Peyer's patch (tissue), 4 donors: ENCODE measurements at places on chromosomes 7 and 10. TPM values are rescaled to one million over a fixed set of nuclear protein-coding genes. Genes with fewer than 3 reads are reported as not detected.

DNA sequence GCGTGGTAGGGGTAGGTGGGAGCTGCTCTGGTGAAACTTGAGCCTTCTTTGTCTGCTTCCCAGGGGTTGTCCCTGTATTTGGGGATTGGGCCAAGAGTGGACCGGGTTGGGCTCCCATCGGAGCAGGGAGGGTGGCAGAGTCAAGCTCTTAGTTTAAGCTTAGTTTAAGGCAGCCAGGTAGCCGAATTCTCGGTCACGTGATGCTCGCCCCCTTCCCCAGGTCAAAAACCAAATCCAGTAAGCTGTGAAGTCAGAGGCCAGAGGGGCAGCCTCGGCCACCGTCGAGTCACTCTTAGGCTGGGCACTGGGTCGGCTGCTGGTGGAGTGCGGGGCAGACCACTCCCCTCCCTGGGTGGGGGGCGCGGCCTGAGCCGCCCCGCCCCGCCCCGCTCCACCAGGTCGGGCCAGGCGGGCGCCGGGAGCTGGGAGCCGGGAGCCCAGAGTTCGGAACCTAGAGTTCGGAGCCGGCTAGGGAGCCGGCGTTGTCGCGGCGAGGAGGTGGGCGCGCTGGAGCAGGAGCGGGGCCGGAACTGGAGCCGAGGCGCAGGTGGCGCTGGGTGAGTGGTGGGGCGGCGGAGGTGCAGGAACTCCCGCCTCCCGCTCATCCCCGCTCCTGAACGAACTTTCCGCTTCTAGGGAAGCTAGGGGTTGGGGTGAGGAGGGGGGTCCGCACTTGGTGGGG is 2.8 kb upstream of the LZTS2 start:
- peaks cover 12% of the 10 kb centered on the region for H3K4me1 ChIP-seq
- H3K4me3 ChIP-seq: peak overlapping the region; percentile 96
- peak; percentile 71 for DNase-seq

GRCh38 chr10:131874991-131875451 is 25.8 kb upstream of the PPP2R2D start:
- no peak overlapping the region for H3K27ac ChIP-seq
- no peaks in the 10 kb centered on the region for H3K27me3 ChIP-seq
- no peaks in the 10 kb centered on the region for H3K36me3 ChIP-seq
- H3K4me1 ChIP-seq: no peaks in the 10 kb centered on the region
- no peak overlapping the region for H3K4me3 ChIP-seq

DNA sequence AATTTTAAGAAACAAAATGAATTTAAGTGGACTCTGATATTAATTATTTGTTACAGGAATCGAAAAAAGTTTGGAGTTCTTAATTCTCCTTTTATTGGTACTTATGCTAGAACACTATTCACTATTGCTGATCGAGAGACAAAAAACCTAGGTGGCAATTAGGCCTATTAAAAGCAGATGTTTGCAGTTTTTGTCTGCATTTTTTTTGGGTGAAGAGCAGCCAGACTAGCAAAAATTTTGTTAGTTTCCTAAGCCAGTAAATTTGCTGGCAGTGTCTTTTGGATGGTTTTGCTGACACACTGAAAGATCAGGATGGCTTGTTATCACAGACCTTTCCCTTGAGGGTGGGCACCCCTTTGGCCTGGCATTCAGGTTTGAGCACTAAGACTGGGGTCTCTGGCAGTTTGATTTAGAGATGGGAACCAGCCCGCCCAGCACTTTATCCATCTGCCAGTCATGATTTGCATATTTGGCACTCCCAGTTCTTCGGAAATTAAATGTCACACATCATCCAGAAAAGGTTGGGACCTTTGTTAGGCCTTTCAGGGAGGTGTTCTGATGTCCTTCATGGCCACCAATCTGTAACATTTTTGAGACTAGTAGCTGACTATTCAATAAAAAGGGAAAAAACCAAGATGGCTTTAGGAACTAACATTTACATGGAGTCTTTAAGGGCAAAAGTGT is 57.3 kb downstream of the INPP5F start:
- no peak for DNase-seq
- H3K4me1 ChIP-seq: no peaks in the 10 kb centered on the region
- H3K36me3 ChIP-seq: no peaks in the 10 kb centered on the region
- no peak overlapping the region for H3K27ac ChIP-seq
- H3K27me3 ChIP-seq: no peaks in the 10 kb centered on the region

DNA sequence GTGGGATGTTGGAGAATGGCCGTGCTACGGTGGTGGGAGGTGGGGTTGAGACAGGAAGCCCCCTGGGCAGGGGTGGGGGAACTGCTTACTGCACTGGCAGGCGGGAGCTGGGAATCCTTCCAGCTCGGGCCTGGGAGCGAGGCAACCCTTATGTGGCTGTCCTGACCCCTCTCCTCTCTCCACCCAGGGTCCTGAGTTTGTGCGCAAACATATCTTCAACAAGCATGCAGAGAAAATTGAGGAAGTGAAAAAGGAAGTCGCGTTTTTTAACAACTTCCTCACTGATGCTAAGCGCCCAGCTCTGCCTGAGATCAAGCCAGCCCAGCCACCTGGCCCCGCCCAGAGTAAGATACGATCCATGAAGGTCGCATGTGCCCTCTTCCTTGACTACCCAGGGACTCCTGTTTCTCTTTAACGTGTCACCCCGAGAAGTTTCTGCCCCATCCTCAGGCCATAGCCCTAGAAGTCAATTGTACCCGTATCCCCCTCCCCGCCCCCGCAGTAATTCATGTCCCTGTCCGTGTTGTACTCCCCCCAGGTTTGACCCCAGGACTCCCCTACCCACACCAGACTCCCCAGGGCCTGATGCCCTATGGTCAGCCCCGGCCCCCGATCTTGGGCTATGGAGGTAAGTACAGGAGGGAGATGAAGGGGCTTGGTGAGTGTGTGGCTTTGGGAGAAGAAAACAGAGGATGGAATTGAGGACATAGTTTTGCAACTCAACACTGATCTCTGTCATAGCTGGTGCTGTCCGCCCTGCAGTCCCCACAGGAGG is 1.8 kb downstream of the UFSP1 start:
- peaks cover 29% of the 10 kb centered on the region for H3K4me1 ChIP-seq
- no peaks in the 10 kb centered on the region for H3K36me3 ChIP-seq
- H3K4me3 ChIP-seq: peak overlapping the region; percentile 57
- peak overlapping the region; percentile 58 for H3K27ac ChIP-seq
- no peaks in the 10 kb centered on the region for H3K27me3 ChIP-seq
- no peak for DNase-seq

DNA sequence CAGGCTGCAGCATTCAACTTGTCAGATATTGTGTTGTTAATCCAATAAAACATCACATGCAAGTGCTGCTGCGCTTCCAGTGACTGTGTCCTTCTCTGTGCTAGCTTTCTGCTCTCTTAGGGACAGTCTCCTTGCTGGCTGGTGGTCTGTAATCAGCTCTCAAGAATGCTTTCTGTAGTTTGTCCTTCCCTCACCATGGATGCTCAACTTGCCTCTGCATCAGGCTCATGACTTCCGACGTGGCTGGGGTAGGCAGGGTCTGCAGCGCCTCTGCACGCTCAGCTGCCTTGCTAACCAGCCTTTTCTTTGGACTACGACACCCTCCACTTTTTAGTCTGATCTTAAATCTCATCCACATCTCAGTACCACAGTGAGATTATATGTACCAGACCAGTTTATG is 58.3 kb downstream of the MMRN2 start:
- H3K4me1 ChIP-seq: no peaks in the 10 kb centered on the region
- H3K27ac ChIP-seq: no peak overlapping the region
- DNase-seq: no peak
- no peaks in the 10 kb centered on the region for H3K36me3 ChIP-seq
- no peak overlapping the region for H3K4me3 ChIP-seq

DNA sequence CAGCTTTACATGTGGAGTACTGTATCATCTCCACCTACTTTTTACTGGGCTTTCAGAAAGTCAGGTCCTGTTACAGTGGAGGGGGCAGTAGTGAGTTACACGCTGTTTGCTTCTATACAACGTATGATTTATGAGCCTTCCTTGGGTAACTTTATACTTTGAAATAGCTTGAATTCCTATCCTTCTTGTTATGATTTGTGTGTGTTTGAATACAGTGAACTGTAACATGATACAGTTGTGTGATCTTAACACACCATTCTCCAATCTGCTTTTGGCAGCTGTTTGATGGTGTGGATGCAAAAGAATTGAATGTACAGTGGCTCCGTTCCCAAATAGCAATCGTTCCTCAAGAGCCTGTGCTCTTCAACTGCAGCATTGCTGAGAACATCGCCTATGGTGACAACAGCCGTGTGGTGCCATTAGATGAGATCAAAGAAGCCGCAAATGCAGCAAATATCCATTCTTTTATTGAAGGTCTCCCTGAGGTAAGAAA is 41.7 kb downstream of the SP8 start:
- no peaks in the 10 kb centered on the region for H3K4me1 ChIP-seq
- H3K4me3 ChIP-seq: no peak overlapping the region
- no peak overlapping the region for H3K27ac ChIP-seq
- no peaks in the 10 kb centered on the region for H3K27me3 ChIP-seq
- H3K36me3 ChIP-seq: no peaks in the 10 kb centered on the region

DNA sequence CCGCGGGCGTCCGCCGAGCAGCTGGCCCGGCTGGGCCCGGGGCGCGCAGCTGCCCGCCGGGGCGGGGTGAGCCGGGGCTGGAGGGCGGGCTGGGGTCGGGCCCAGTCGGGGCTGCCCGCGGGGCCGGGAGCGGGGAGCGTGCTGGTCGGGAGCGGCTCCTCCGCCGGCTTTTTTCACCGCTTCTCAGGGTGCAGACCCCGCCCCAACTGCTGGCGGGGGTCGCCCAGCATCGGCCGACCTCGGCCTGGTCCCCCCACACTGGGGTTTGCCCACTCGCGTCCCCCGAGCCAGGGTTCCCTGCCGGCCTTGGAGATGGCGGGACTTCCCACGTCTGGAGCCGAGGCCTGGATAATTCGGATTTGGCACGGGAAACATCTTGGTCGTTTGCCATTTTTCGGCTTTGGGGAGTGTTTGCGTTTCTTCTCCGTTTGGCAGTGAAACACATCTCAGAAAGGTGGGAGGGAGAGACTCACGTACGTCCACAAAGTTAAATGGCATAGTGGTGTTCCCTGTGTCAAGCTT is 432 bp downstream of the TMEM248 start:
- H3K27ac ChIP-seq: peak overlapping the region; percentile 87
- H3K36me3 ChIP-seq: no peaks in the 10 kb centered on the region
- peak; percentile 22 for DNase-seq
- peaks cover 23% of the 10 kb centered on the region for H3K4me1 ChIP-seq
- no peaks in the 10 kb centered on the region for H3K27me3 ChIP-seq
- H3K4me3 ChIP-seq: peak overlapping the region; percentile 85

DNA sequence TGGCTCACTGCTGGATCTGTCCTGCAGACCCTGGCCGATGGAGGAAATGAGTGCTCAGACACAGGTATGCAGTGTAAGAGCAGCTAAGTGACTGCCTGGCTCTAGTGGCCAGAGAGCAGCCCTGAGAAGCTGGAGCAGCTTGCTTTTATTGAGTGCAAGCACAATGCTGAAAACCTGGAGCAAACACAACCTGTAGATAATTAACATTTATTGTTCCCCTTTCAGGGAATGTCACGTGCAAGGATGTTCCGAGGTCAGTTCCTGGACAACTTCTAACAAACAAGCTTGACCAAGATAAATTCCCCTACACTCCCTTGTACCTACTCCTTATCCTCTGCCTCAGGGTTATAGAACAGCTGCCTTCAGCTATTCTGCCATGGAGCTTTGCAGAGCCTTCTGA is 31.3 kb downstream of the DDC start:
- no peak overlapping the region for H3K4me3 ChIP-seq
- H3K36me3 ChIP-seq: no peaks in the 10 kb centered on the region
- H3K27me3 ChIP-seq: no peaks in the 10 kb centered on the region
- no peaks in the 10 kb centered on the region for H3K4me1 ChIP-seq
- peak overlapping the region; percentile 65 for H3K27ac ChIP-seq
- no peak for DNase-seq

DNA sequence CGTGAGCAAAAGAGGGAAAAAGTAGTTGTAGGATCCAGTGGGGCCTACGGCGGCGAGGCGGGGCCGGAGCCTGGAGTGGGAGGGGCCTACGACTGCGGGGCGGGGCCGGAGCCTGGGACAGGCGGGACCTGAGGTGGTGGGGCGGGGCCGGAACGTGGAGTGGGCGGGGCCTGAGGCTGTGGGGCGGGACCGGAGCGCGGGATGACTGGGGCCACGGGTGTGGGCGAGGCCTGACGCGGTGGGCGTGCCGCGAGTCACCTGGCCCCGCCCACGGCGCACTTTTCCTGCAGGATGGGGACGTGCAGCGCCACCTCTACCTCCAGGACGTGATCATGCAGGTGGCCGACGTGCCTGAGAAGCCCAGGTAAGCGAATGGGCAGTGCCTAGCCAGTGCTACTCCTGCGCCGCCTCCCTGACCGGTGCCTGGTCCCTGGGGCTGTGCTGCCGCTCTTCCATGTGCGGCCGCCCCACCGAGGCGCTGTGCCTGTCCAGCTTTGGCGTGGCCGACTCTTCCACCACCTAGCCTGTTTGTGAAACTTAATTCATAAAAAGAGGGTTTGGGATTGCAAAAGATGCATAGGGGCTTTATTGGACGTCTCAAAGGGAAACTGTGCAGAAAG is 496 bp downstream of the ZNF511 start:
- H3K27ac ChIP-seq: peak overlapping the region; percentile 99
- H3K4me3 ChIP-seq: peak overlapping the region; percentile 76
- peaks cover 4% of the 10 kb centered on the region for H3K4me1 ChIP-seq
- H3K36me3 ChIP-seq: peaks cover 35% of the 10 kb centered on the region
- no peaks in the 10 kb centered on the region for H3K27me3 ChIP-seq

DNA sequence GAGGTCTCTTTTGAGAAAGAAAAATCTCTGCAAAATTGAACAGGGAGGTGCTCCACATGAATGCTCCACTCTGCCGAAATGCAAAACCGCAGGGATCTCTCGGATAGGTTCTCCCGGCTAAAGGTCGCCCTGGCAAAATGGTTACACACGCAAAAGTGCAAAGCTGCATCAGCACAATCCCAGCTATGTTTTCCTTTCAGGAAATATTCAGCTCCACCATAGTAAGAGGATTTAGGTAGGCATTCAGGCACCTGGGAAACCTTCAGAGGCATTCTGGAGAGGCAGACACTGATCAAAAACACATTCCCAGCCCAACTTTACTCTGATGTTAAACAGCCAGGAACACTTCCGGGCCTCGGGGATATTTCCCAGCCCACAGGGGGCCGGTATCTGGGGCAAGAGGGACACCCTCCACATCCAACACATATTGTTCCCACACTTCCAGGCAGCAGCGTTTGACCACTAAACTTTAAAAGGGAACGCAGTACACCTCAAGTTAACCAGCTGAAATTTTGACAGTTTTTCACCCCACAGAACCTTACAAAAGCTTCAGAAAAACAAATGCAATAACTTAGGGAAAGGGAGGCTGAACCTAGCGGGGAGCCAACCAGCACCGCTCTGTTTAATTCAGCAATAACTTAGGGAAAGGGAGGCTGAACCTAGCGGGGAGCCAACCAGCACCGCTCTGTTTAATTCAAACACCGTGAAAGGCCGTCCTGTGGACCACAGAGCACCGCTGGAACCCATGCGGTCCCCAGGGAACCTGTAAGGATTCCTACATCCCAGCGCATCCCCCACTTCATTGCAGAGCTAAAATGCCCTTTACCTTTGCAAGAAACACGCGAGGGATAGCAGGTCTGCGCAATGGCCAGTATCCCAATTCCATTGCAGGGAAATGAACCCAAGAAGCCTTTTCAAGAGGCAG is 45.9 kb downstream of the TNS3 start:
- no peak overlapping the region for H3K4me3 ChIP-seq
- peak; percentile 57 for DNase-seq
- H3K36me3 ChIP-seq: no peaks in the 10 kb centered on the region
- H3K4me1 ChIP-seq: peaks cover 41% of the 10 kb centered on the region
- no peaks in the 10 kb centered on the region for H3K27me3 ChIP-seq

ZEB1 gene
- 13.5 TPM for total RNA-seq

CD36 gene
- 35.5 TPM for total RNA-seq

LFNG gene
- total RNA-seq: 42.5 TPM

GGCT gene
- 24.8 TPM for total RNA-seq

PNLIPRP2 gene
- total RNA-seq: 13.0 TPM

CALN1 gene
- not detected for total RNA-seq

TEX36 gene
- not detected for total RNA-seq

GJC3 gene
- not detected for total RNA-seq

PKD2L1 gene
- not detected for total RNA-seq

CRYGN gene
- total RNA-seq: not detected

FAM180A gene
- 3.3 TPM for total RNA-seq
